T follicular helper cell (primary cell): ENCODE measurements at places on chromosomes 11 and 22.

DNA sequence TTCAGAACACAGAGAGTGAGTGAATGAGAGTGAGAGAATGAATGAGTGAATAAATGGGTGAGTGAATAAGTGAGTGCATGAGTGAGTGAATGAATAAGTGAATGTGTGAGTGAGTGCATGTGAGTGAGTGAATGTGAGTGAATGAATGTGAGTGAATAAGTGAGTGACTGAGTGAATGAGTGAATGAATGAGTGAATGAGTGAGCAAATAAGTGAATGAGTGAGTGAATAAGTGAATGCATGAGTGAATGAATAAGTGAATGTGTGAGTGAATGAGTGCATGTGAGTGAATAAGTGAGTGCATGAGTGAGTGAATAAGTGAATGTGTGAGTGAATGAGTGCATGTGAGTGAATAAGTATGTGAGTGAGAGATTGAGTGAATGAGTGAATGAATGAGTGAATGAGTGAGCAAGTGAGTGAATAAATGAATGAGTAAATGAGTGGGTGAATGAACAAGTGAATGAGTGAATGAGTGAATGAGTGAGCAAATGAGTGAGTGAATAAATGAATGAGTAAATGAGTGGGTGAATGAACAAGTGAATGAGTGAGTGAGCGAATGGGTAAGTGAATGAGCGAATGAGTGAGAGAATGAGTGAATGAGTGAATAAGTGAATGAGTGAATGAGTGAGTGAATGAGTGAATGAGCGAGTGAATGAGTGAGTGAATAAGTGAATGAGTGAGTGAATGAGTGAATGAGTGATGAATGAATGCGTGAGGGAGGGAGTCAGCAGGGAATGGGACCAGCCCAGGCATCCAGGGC is 21.3 kb upstream of the MUC5B start:
- DNase-seq = no peak

GRCh38 chr22:36580846-36581245 is 51.9 kb upstream of the EIF3D start:
- DNase-seq = no peak

DNA sequence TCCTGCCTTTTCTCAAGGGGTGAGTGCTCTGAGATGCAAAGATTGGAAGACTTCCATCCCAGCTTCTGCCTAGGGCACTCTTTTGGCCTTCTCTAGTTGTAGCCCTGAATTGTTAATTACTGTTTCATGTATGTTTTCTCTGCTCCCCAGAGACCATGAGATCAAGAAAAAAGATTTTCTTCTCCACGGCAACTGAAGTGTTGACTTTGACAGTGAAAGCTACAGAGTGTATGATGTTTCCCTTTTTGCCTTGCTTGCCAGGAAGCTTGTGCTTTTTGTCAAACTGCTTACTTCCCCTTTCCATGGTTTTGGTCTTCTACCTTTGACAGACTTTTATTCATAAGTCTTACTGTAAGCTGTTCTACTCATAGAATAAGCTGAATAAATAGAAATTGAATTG is 23.3 kb upstream of the EIF3D start:
- no peak for DNase-seq

DNA sequence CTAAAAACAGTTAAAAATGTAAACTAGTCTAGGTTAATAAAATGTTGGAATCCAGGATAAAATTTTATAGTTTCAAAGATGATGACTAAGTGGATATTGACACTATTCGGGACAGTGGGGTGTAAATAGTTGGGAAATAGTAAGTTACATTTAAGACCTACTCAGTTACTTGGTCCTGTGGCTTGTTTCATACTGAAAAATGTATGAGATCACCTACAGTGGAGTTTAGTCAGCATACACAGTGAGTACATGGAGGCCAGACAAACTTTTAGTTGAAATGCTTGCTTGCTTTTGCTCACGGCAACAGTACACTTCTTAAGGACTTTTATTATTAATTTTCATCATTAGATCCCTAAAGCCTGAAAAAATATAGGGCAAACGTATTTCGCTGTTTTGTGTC is 16.1 kb downstream of the TRIM22 start:
- DNase-seq = no peak

DNA sequence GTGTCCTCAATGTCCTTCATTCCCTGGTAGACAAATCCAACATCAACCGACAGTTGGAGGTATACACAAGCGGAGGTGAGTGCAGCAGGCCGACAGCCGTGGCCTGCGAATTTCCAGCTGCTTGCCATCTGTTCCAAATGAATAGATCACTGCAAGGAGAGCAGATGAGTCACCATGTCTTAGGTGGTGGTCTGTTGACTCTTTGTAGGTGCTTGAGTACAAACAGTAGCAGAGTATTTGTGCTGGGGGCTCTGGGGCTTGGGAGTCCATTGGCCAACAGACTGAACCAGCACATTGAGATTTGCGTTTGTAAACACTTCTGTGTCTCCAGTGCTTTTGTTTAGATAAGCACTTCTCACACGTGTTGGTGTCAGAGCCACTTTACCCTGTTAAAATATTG is 21.1 kb downstream of the EIF3L start:
- no peak for DNase-seq

- DNase-seq = no peak
These were observed 29.3 kb downstream of the TUG1 start for GRCh38 chr22:30998329-30998728.

DNA sequence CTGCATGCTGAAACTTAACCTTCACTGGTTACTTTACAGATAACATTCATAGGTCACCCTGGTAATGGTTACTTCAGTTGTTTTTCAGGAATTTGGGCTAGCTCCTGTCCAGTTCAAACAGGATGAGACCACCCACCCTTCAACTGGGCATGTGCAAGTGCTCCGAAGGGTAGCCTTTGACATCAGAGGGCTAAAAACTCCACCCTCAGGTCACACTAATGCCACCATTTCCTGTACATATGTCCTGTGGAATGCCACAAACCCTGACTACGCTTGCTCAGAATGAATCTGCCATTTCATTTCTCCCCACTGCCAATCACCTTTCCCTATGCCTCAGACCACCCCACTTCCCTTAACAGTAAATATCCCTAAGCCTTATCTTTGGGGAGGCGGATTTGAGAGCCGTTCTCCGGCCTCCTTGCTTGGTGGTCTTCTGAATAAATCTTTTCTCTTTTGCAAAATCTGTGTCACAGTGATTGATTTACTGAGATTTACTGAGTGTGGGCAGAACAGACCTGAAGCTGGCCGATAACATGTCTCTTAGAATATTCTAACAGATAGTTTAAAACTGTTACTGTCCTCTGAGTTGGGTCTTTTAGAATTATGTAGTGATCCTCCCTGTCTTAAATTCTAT is 25.4 kb upstream of the FXYD2 start:
- no peak for DNase-seq

GRCh38 chr11:117946156-117946841 is 17.1 kb upstream of the TMPRSS13 start:
- DNase-seq = no peak

DNA sequence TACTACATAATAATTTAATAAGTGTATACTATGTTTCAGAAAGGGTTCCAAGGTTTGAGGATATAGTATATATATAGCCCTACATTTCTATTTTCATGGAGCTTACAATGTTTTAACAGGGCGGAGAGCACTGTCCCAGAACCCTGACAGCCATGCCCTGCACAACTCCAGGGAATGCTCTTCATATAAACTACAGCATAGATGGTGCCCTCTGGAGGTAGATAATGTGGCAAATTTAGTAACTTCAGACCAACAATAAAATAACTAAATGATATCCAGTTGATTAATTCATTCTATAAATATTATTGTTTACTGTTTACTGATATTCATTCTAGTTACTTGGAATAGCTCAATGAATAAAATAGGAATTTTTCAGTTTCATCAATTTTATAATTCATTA is 693.7 kb upstream of the CCDC179 start:
- DNase-seq = no peak

DNA sequence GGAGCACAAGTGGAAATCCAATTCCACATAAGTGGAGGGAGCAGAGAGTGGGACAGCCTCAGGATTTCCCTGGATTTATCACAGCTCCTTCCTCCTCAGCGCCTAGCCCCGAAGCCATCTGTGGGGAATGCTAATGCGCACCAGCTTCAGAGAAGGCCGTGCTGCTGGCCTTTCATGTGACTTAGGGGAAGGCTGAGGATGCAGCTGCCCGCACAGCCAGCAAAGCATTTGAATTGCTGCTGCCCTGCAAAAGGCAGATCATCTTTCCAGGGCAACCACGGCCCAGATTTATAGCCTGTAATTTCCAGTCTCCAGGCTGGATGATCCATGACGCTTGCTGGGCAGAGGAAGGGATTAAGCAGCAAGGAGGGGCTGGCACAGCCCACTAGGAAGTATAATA is 29.9 kb downstream of the SYN3 start:
- DNase-seq = no peak

GRCh38 chr11:75462117-75462653 is 29.2 kb upstream of the KLHL35 start:
- DNase-seq = no peak

GRCh38 chr22:19732403-19733113 is 9.2 kb downstream of the GP1BB start:
- DNase-seq = no peak

GRCh38 chr22:30265131-30265720 is 1.4 kb downstream of the OSM start:
- no peak for DNase-seq

- DNase-seq = no peak
These were observed 8.5 kb downstream of the ACAD8 start for GRCh38 chr11:134261626-134262488.

DNA sequence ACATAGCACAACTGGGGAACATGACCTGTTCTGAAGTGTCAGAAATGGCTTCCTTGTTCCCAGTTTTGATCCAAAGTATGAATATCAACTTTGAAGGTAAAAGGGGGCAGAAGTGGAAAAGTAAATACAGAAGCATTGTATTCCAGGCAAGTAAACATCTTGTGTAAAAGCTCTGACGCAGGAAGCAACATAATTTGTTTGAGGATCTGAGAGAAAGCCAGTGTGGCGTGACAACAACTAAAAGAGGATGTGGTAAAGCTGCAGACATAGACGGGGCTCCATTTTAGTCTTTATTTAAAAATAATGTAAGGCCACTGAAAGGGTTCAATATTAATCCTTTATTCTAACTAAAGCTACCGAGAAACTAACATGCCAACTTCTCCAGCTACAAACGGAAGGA is 310.2 kb downstream of the DLG2 start:
- no peak for DNase-seq

- no peak for DNase-seq
These were observed 27.0 kb upstream of the MOB2 start for GRCh38 chr11:1513326-1514296.

- DNase-seq = no peak
These were observed 8.1 kb downstream of the SHANK2 start for GRCh38 chr11:71244116-71244810.

DNA sequence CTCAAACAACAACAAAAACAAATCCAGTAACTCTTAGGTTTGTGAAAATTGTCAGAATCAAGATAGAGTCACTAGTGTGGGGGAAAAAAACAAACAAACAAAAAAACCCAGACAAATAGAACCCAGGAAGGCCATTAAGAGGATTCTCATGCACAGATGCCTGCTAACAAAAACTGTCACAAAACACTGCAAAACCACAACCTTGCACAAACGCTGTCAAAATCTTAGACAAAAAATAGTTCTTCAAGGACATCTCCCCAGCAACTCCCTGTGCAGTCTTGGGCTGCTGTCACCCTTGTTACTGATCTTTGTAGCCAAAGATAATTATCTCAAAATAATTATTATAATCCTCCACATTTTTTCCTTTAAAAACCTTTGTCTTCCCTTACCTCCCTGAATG is 4.6 kb upstream of the ZBED5 start:
- no peak for DNase-seq

DNA sequence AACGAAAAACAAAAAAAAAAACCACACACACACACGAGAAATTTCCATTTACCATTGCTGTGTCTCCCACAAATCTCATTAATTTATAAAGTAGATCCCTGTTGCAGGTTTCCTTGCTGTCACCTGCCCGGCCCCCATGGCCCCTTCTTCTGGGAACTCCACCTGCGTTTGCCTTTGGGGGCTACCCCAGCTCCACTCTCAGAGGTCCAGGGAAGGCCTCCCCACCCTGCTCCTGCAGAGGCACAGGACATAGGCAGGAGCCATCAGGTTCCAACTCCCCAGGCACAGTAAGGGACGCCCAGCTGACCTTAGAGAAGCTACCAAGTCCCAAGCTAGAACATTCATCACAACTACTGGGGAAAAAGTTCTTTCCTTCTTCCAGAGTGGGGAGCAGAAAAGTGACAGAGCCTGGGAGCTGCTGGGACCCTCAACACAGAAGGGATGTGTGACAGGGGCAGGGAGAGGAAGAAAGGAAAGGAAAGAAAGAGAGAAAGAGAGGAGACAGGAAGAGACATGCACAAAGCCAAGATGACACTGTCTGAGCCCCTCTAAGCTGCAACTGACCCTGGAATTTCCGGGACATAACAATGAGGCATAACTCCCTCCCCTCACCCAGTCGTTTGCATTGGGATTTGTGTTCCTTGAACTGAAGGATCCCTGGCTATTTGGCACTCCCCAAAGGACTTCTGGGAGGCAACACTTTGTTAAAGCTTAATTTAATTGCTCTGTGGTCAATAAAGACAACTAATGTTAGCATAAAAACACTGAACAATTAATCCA is 175.7 kb downstream of the SHANK2 start:
- no peak for DNase-seq

- no peak for DNase-seq
These were observed 35.1 kb upstream of the SUSD2 start for GRCh38 chr22:24146194-24146616.

DNA sequence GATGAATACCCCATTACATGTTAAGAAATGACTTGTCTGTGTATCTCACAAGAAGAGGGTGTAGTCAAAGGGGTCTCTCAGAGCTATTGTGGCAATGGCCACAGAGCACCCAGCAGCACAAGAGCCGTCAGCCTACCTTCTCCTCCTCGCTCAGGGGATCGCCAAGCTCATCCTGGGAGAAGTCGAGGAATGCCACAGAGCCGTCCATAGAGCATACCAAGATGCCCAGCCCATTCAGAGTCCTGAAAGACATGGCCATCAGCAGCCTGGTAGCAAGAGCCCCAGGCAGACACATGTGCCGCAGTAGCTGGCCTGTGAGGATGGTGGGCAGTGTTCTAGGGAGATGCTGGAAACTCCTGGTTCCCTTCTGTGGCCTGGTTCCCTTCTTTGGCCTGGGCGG is 44.0 kb downstream of the HIRA start:
- DNase-seq = no peak

- no peak for DNase-seq
These were observed 90.1 kb downstream of the ETS1 start for GRCh38 chr11:128497061-128497775.

- no peak for DNase-seq
These were observed 91.4 kb upstream of the APOA1 start for GRCh38 chr11:116928845-116929244.

- no peak for DNase-seq
These were observed 71.8 kb upstream of the TP53I11 start for GRCh38 chr11:45022294-45023064.

- DNase-seq = no peak
These were observed 154.3 kb downstream of the ADAMTS15 start for GRCh38 chr11:130602641-130603334.

- DNase-seq = no peak
These were observed 130.9 kb upstream of the CCDC179 start for GRCh38 chr11:22991196-22991595.

GRCh38 chr11:60657888-60658287 is 41.5 kb upstream of the MS4A8 start:
- DNase-seq = no peak

- no peak for DNase-seq
These were observed 90.9 kb downstream of the PAX6 start for GRCh38 chr11:31720225-31720624.

GRCh38 chr22:38505541-38506117 is 482 bp downstream of the DDX17 start:
- peak; percentile 42 for DNase-seq

GRCh38 chr11:21988477-21988876 is 204.4 kb upstream of the ANO5 start:
- DNase-seq = no peak
